ENCODE measurements at places on chromosomes 16 and 17.

DNA sequence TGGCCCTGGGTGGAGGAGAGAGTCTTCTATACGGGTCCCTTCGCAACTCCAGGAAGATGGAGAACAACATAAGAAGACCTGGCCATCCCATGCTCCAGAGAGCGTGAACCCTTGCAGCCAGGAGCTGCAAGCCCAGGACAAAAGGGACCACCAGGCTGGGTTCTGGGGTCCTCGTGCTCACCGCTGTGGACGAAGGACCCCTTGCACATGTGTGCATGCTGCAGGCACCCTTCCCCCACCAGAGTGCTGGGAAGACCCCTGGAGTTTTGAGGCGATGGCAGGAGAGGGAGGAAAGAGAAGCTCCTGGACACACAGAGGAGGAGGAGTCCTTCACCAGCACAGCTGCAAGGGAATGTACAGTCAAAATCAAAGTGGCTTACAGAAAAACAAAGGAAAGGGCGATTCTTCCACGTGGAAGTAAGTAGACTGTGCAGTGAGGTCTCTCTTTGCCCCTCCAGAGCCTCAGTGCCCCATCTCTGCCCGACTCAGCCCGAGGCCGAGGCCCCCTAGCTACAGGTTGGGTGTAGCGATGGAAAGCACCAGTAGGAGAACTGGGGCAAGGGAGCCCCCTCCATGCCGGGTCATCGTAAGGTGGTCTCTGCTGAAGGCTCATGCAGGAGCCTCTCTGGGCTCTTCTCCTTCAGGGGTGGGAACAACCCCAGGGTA is 51.3 kb downstream of the PIMREG start:
- no peak for DNase-seq

DNA sequence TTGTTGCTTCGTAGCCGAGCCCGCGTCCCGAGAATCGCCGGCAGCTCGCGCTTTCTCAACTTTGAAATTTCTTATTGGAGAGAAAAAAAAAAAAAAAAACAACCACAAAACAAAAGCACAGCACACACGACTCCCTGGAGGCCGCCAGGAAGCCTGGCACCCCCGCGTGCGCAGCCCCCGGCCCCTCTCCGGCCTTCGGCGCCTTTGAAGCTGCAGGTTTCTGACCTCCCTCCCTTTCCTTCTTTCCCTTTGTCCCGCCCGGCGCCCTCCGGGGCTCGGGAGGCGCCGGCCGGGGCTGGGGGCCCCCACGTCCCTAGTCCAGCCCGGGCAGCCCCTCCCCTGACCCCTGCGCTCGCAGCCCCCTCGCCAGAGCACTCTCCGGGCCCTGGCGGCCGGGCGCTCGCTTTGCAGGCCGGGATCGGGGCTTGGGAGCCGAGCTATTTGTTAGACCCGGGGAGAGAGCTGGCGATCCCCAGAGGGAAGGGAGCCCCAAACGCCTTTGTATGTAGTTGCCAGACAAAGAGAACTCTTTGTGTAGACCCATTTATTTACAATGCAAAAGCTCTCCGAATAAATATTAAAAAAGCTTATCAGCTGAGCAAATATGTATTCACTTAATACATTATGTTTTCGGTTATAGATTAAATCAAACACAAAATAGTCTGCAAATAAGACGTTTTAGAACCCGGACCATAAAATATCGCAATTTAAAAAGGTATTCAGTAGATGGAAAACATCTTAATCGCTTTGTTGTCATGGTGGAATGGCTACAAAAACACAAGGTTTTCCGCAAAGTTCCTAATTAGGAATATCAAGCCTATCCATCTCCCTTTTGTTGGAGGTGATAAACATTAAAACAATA is 2.3 kb downstream of the BAHCC1 start:
- no peak for DNase-seq

DNA sequence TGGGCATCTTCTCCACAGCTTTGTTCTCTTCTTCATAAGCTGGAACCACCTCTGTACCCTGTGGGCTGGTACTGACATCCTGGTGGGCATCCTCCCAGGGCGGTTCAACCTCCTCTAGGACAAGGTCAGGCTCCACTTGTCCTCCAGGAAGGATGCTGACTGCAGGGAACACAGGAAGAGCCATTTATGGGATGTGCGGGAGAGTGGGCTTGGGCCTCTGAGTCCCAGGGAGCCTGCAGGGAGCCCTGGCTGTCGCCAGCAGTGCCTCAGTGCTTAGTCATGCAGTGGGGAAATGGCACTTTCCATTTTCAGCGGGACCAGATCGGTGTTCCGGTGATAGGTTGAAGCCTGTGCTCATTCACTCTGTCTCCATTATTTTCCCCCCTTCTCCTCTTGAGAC is 20.5 kb downstream of the CNGB1 start:
- DNase-seq = no peak

DNA sequence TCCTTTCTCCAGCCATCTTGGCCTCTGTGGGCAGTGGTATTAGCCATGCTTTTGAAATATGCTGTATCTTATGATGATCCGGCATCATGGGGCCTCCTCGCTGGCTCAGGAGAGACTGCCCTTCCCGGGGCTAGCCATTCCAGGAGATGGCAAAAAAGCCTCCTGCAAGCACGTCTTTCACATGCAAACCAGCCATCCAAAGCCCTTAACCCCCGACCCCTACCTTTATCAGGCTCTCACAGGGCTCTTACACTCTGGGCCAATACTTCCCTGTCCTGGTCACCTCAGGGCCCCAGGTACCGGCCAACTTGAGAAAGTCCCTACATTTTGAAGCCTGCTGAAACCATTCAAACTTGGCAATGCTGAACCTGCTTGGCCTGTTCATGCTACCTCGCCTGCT is 36.4 kb downstream of the MYH13 start:
- DNase-seq = no peak

- no peak for DNase-seq
Measured at GRCh38 chr17:27491713-27492190, 35.5 kb downstream of the KSR1 start.

DNA sequence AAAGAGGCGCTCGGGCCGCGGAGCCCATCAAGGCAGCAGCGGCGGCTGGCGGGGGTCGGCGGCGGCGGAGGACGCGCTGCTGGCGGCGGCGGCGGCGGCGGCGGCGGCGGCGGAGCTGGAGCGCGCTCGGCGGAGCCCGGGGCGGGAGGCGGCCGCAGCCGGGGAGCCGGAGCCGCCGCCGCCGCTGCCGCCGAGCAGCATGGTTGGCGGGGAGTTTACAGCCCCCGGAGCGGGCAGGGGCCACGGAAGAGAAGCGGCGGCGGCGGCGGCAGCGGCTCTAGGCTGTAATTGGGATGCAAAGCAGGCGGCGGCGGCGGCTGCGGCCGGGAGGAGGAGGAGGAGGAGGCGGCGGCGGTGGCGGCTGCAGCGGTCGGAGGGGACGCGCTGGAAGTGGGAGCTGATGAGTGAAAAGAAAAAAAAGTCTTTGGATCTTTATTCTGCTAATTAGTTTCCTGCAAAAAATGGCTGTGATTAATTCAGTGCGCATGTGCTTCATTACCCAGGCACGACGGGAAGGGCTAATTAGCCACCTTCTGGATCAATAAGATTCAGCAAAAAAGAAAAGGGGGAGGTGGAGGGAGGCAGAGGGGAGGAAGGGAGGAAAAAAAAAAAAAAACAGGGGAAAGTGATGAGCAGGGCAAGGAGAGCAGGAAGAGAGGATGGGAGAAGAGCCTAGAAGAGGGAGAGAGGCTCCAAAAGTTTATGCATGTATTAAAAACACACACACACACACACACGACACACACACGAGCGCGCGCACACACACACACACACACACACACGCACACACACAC is 10.9 kb upstream of the ZFHX3 start:
- no peak for DNase-seq

- no peak for DNase-seq
Measured at GRCh38 chr17:12592941-12593340, 72.7 kb upstream of the MYOCD start.

DNA sequence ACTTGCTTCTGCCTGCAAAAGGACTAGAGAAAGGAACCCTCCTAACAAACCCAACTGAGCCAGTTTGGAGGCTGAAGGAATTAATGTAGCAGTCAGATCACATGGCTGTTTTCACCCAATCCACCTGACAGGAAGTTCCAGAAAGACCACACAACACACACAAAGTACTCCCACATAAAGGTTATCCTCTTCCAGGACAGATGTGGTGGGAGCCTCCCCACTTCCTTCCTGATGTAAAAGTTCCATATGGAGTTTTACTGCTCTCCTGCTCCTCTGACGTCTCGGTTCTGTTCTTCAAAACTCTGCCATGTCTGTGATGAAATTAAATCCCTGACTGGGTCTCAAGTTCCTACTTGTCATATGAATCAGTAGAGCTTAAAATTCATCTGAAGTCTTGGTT is 497.0 kb upstream of the HSBP1 start:
- DNase-seq = no peak

DNA sequence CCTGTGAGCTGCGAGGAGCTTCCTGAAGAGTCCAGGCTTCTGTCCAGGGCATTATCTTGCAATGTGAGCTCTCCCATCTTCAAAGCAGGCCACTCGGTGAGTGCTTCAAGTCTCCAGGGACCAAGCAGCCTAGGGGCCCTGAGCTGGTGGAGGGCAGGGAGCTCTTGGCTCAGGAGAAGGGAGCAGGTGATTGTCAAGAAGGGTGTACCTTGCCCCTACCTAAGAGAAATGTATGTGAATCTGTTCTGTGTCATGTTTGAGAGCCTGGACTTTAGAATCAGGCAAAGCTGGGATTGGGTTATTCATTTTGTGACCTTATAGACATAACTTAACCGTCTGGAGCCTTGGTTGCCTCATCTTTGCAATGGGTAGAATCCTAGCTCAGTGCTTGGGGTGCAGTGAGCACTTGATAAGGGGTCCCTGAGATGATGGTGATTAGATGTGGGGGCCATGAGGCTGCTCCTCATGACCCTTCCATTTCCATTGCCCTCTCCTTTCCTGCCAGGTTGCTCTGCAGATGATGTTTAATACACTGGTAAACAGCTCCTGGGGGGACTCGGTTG is 15.9 kb downstream of the ZNF768 start:
- DNase-seq = no peak

DNA sequence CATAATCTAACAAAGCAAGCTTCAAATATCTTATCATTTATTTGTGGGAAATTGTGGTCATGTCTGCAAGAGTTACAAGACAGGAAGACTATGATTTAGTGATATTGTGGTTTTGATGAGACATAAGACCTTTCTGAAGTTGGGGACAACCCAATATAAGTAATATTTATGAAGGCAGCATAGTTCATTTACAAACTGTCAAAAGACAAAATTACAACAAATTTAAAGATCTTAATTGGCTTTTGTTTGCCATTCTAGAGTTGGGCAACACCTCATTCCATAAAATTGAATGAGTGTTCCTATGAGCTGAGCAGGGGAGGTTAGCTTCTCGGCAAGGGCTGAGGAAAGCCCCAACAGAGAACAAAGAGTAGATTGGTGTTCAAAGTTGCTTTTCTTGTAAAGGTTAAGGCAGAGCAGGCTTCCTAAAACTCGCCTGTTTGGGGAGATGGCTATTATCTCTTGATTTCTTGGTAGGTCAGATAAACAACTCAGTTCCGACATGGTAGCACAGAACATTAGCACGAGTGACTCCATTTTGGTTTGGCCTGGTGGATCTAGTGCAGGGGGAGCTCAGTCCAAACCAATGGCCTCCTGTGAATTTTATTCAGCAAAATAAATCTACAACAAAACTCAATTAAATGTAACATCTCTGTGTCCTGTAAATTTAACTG is 10.9 kb upstream of the MMD start:
- DNase-seq = no peak

GRCh38 chr16:5905935-5906334 is 808.3 kb upstream of the EEF2KMT start:
- no peak for DNase-seq

DNA sequence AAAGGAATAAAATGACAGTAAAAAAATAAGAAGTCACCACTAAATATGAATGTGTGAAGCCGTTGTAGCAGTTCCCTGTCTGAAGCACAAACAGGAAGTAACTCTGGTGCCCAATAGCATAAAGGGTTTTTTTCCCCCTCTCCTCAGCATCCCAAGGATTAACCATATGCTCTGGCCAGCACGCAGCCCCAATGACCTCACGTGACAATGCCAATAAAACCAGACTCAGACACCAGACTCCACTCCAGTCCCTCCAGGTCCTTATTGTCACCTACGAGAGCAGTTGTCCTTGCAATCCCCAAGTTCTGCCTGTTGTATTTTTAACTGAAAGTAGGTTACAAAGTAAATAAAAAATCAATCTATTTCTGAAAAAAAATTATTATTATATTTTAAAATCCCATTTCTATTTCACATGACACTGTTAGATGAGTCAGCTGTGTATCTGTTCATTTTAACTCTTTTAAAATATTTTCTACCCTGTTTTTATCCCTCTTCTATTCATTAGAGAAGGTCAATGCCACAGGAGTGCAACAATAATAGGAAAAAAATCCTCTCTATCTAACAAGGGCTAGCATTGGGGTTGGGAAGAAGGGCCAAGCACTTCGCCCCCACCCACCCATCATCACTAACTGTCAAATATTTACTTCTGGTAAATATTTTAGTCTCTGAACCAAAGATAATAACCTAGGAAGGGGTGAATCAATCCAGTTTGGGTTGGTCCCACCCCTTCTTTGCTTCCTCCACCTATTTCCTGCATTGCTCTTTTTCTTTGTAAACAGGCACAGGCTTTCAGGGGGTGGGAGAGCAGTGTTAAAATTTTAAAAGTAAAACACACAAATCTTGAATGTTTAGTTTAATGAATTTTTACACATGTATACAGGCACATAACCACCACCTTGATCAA is 6.6 kb downstream of the PRAC1 start:
- DNase-seq = no peak

DNA sequence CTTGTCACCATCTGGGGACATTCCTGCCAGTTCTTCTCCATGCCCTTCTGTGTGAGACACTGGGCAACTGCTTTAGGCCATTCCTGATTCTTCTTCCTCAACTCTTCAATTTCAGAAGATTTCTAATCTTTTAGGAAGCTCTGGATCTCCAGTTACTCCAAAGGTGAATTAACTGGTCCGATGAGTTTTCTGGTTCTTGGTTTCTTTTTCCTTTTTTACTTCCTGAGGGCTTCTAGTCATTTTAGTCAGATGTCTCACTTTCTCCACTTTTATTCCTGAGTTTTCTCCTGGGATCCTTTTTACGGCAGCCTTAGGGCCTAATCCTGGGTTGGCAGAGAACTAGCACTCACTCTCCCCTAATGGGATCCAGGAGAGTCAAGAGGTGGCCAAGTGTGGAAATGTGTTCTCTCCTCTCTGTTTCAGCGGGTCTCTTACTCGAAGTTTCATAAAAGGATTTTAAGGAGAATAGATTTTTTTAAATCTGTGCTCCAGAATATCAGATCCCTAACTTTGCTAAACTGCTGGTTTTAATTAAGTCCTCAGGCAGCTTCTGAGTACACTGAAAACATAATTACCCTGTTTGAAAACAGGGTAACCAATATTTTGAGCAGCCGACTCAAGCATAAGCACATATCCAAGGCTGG is 107.6 kb downstream of the RMI2 start:
- DNase-seq = no peak

GRCh38 chr17:80471922-80472321 is 4.5 kb downstream of the NPTX1 start:
- no peak for DNase-seq

GRCh38 chr17:323721-324571 is 28.7 kb downstream of the RPH3AL start:
- no peak for DNase-seq

DNA sequence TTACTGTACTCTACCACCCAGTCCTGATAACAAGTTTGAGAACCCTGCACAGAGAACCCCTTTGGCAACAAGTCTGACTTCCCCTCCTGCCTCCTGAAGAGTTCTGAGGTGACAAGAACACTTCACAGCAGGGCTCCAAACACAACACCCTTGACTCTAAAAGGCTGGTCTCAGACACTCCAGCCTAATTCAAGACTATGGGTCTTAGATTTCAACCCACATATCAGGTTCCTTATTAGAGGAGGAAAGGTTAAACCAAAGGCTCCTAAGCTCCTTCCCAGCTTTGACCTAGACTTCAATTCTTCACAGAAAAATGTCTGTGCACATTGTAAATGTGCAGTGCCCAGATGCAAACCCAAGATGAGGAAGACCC is 23.0 kb downstream of the RANBP10 start:
- DNase-seq = no peak
